ENCODE measurements at places on chromosomes 13 and 19. TPM values are rescaled to one million over a fixed set of nuclear protein-coding genes. Genes with fewer than 3 reads are reported as not detected.

DNA sequence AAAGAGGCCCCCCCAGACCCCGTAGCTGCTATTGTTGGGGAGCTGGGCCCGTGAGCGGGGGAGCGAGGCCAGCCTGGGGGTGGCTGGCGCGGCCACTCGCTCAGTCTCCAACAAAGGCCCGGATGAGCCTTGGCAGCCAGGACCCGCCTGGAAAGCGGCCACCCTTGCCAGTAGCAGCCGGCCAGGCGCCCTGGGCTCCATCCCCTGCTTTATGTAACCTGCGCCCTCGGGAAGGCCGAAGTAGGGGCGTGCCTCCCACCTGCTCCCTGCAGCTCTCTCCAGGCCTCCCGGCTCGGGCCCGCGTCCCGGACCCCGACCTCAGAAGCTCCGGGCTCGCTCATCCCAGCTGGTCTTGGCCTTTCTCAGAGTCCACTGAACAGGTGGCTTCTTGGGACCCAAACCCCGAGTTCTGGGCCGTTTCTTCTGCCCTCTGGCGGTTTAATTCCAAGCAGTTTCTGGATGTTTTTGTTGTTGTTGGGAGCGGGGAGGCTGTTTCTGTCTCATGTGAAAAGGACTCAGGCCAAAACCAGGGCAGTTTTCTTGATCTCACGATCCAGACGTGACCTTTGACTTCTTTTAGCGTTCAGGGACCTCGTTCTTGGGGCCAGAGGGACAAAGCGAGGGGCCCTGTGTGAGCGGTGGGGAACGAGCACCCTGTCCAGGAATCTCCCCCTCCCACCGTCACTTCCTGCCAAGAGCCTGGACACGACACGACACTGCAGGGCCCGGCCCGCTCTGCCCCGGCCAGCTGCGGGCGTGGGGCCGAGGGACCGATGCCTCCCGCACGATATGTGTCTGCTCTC is 1.2 kb downstream of the CDC34 start:
- H3K36me3 ChIP-seq = peaks cover 22% of the 10 kb centered on the region

- H3K27ac ChIP-seq = no peak overlapping the region
- no peaks in the 10 kb centered on the region for H3K36me3 ChIP-seq
- H3K4me3 ChIP-seq = no peak overlapping the region
- no peaks in the 10 kb centered on the region for H3K4me1 ChIP-seq
- no peaks in the 10 kb centered on the region for H3K27me3 ChIP-seq
These were observed 203.3 kb downstream of the LMO7 start for GRCh38 chr13:75839406-75839805.

- H3K4me1 ChIP-seq = peaks cover 27% of the 10 kb centered on the region
- no peak for DNase-seq
- H3K27me3 ChIP-seq = no peaks in the 10 kb centered on the region
These were observed 4.3 kb downstream of the BBC3 start for GRCh38 chr19:47226426-47227351.

- DNase-seq = no peak
- no peaks in the 10 kb centered on the region for H3K36me3 ChIP-seq
- no peak overlapping the region for H3K4me3 ChIP-seq
- H3K27me3 ChIP-seq = no peaks in the 10 kb centered on the region
These were observed 6.3 kb downstream of the CILP2 start for GRCh38 chr19:19544257-19544953.

DNA sequence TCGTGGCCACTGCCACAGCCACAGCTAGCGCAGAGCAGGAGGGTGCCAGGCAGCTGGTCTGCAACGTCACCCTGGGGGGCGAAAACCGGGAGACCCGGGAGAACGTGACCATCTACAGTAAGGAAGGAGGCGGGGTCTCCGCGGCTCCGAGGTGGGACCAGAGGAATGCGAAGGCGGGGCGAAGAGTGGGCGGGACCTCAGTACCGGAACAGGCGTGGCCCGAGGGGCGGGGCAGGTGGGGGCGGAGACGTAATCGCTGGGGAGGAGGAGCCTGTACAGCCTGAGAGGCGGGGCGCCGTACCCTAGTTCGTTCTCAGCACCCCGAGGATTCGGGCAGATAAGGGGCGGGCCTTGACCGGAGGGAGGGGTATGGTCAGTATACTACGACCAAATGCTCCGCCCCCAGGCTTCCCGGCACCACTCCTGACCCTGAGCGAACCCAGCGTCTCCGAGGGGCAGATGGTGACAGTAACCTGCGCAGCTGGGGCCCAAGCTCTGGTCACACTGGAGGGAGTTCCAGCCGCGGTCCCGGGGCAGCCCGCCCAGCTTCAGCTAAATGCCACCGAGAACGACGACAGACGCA is 2.5 kb downstream of the ICAM5 start:
- no peaks in the 10 kb centered on the region for H3K36me3 ChIP-seq
- H3K27ac ChIP-seq = no peak overlapping the region
- peak; percentile 88 for DNase-seq
- H3K4me1 ChIP-seq = peaks cover 49% of the 10 kb centered on the region
- peaks cover 38% of the 10 kb centered on the region for H3K27me3 ChIP-seq

DNA sequence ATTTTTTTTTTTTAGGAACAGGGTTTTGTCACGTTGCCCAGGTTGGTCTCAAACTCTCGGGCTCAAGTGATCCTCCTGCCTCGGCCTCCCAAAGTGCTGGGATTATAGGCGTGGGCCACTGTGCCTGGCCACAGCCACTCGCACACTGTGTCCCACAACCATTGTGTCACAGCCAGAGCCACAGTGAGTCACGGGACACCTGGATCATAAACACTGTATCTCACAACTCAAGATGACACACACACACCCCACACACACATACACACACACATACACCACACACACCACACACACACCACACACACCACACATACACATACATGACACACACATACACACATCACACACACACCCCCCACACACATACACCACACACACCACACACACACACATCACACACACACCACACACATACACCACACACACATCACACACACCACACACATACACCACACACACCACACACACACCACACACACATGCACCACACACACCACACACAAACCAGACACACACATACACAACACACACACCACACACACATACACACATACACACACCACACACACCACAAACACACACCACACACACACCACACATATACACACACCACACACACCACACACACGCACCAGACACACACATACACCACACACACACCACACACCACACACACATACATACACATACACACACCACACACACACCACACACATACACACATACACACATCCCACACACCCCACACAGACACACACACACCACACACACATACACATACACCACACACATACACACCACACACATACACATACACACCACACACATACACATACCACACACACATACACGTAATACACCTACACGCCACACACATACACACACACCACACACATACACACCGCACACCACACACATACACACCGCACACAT is 16.2 kb downstream of the ELAVL3 start:
- no peaks in the 10 kb centered on the region for H3K4me1 ChIP-seq
- H3K27me3 ChIP-seq = no peaks in the 10 kb centered on the region
- H3K27ac ChIP-seq = no peak overlapping the region
- no peak overlapping the region for H3K4me3 ChIP-seq
- DNase-seq = no peak

- DNase-seq = no peak
- no peak overlapping the region for H3K4me3 ChIP-seq
- H3K36me3 ChIP-seq = no peaks in the 10 kb centered on the region
- H3K27ac ChIP-seq = no peak overlapping the region
- peaks cover 5% of the 10 kb centered on the region for H3K4me1 ChIP-seq
These were observed 157.0 kb downstream of the KLF5 start for GRCh38 chr13:73215823-73216222.

- no peaks in the 10 kb centered on the region for H3K36me3 ChIP-seq
- H3K27me3 ChIP-seq = no peaks in the 10 kb centered on the region
- no peak overlapping the region for H3K4me3 ChIP-seq
- no peak for DNase-seq
These were observed 21.8 kb upstream of the ARGLU1 start for GRCh38 chr13:106589716-106590115.

GRCh38 chr13:23497191-23497590 is 63.7 kb upstream of the SACS start:
- DNase-seq = no peak
- H3K4me3 ChIP-seq = no peak overlapping the region
- H3K27me3 ChIP-seq = peaks cover 9% of the 10 kb centered on the region
- no peaks in the 10 kb centered on the region for H3K36me3 ChIP-seq

Gene ZNF302
- total RNA-seq = 27.7 TPM

Gene BORA
- total RNA-seq = 17.4 TPM
